ENCODE measurements at places on chromosomes 7 and 10.

DNA sequence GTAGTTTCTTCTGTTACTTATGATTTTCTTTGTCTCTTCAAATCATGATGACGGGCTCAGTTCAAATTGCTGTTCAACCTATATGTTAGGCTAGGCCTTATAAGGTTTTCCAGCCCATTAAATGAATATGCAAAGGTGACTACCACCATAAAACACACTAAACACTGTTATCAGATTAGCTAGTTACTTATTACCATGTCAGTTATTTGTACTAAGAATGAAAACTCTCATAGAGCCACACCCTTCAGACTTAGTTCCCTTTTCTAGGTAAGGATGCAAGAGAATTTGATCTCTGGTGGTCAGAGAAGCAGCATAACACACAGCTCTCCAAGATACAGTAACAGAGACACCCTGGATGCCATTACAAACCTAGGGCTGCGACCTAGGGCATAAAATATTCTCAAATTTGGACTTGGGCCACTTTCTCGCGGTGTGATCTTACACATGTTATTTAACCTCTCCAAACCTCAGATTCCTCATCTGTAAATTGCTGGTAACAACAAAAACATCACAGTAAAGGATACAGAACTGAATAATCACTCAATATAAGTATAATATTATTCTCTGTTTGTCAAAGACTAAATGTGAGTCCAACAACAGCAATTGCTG is 35.6 kb downstream of the ANKMY2 start:
- no peak for DNase-seq

- no peak for DNase-seq
Measured at GRCh38 chr7:157058701-157059100, 48.2 kb upstream of the MNX1 start.

- DNase-seq: no peak
Measured at GRCh38 chr10:396535-397220, 261.4 kb downstream of the ZMYND11 start.

- DNase-seq: no peak
Measured at GRCh38 chr7:102122026-102122425, 164.6 kb upstream of the SH2B2 start.

GRCh38 chr10:83666762-83667161 is 472.5 kb upstream of the GHITM start:
- no peak for DNase-seq

DNA sequence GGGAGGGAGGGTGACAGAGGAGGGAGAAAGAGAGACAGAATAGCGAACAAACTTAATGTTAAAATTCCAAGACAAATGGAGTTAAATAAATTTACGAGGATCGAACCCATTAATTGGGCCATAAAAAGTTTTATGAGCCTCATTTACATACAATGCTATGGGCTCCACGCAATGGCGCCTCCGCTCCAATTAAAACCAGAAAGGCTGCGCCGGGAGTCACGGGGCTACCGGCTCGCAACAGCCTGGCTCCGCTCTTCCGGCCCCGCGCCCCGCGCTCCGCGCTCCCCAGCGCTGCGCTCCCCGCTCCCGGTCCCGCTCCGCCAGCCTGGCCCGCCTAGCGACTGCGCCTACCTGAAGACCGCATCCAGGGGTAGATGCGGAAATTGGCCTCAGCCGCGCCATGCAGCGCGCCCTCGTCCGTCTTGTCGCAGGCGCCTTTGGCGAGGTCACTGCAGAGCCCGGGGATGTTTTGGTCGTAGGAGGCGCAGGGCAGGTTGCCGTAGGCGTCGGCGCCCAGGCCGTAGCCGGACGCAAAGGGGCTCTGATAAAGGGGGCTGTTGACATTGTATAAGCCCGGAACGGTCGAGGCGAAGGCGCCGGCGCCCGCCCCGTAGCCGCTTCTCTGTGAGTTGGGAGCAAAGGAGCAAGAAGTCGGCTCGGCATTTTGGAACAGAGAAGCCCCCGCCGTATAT is 513 bp downstream of the HOXA7 start:
- DNase-seq: no peak

- no peak for DNase-seq
Measured at GRCh38 chr10:75236178-75236825, 545 bp upstream of the COMTD1 start.

DNA sequence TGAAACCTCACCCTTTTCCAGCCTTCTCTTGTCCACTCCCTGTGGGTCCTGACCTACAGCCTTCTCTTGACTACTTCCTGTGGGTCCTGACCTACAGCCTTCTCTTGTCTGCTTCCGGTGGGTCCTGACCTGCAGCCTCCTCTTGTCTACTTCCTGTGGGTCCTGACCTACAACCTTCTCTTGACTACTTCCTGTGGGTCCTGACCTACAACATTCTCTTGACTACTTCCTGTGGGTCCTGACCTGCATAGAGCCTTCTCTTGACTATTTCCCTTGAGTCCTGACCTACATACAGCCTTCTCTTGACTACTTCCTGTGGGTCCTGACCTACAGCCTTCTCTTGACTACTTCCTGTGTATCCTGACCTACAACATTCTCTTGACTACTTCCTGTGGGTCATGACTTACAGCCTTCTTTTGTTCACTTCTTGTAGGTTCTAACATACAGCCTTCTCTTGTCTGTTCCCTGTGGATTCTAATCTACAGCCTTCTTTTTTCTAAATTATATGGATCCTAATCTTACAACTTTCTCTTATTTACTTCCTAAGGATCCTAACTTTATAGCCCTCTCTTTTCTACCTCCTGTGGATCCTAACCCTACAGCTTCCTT is 36.5 kb downstream of the C10orf71 start:
- no peak for DNase-seq

DNA sequence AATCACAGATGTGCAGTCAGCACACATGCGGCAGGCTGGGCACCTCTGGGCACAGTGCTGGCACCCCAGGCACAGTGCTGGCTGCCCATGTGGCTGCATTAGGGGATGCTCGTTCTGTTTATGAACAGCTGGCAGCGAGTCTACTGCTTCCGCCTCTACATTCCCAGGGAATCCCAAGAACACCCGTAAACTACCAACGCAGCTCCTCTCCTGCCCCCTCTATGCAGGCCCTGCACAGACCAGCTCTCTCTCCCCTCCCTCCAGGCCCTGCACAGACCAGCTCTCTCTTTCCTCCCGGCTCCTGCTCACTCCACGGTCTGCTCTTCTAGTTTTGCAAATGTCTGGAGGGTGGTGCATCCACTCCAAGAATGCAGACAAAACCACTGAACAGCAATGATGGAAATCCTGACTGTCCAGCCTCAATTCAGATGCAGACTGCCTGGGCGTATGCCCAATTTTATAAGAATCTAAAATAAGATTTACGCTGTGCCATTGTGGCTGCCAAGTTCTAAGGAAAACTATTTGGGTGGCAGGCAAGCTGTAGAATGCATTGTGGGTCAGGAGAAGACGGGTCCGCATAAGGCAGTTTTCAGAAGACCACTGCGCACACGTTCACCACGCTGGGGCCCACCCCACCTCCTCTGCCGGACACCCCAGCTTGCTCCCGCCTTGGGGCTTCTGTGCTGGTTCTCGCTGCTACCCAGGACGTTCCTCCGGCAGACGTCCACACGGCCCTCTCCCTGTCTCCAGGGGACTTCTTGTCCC is 234.6 kb downstream of the ZMYND11 start:
- DNase-seq: no peak

- DNase-seq: no peak
Measured at GRCh38 chr10:118853916-118854315, 99.1 kb upstream of the CACUL1 start.

DNA sequence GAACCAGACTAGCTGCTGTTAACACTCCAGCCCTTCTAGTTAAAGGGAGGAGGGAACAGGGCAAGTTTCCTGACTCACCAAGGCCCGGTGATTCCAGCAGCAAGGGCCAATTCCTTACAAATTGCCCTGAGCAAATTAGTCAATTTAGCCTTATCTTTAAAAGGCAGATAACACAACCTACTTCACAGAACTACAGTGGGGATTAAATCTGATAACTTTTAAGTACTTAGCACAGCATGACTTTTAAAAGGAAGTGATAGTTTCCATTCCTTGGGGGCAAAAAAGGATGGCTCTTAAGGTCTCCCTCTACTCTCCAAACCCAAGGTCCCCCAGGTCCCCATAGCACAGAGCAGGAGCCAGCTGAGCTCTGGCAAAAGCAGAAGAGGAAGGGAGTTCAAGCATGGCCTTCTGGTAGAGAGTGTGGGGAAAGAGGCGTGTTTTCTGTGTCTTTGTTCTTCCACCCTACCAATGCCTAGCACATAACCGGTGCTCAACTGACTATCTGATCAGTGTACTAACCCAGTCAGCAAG is 4.0 kb downstream of the CDCA7L start:
- no peak for DNase-seq

DNA sequence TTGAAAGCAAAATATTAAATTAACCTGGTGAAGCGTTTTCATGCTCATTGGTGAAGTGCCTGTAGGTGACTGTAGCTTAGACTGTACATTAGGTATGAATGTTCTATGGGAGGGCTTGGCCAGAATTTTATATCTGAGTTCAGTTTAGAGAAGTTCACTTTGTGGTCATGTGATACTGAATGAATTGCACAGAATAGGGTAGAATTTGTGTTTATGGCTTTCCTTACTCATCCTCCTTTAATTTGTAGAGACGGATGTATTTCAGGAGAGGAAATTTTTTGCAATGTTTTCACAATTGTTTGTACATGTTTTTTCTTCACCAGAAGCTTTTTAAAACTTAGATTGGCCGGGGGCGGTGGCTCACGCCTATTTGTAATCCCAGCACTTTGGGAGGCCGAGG is 32.3 kb downstream of the REEP3 start:
- DNase-seq: no peak

GRCh38 chr10:57336865-57337264 is 930.8 kb downstream of the IPMK start:
- no peak for DNase-seq

DNA sequence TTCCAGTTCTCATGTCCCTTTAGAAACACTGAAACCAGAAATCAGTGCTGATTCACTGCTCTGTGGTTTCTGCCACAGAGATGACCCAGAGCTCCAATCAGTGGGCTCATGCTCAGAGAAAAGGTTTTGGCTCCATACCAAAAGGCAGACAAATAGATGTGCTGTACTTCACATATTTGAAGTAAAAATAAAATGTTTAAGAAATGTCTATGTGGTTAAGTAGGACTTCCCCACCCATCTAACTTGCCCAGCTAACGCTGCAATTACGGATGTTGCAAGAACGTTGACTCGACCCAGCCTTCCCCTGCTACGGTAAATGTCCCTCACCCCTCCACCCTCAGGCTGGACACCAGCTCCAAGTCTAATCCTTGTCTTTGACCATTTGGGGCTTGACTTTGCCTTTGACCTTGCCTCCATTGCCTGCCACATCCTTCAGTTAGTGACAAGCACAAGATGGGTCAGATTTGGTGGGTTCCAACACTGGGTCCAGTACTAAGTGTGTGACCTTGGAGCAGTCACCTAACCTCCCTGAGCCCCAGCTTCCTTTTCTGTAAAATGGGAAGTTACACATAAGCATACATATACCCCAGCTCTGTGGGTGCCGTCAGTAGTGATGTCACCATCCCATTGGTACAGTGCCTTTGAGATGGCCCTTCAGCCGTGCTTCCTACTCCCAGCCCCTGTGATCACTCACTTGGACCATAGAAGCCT is 95.8 kb downstream of the CHST15 start:
- no peak for DNase-seq

DNA sequence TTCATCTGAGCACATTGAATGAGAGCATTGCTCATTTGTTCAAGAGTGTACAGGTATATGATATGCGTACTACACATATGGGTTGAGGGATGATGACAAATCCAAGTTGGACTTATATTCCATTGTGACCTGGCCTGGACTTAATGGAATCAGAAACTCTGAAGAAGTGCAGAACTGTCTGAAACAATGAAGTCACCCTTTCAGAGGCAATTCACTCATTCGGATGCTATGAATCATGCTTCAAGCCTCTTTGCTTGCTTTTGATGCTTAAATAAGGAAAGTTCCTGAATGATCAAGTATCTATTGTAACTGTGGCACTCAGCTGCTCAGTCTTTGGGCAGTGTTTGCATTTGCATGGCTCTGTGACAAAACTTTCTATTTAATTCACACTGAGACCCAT is 93.4 kb downstream of the ZNF365 start:
- no peak for DNase-seq

- DNase-seq: no peak
Measured at GRCh38 chr7:136053689-136054485, 76.7 kb upstream of the MTPN start.

- DNase-seq: no peak
Measured at GRCh38 chr7:140674899-140675701, 2.4 kb downstream of the ADCK2 start.

- DNase-seq: no peak
Measured at GRCh38 chr7:23072922-23073321, 32.7 kb upstream of the KLHL7 start.

GRCh38 chr10:121633056-121633455 is 34.8 kb upstream of the FGFR2 start:
- DNase-seq: no peak

Data from NCI-H1930 (cell line).